Naive thymus-derived CD8-positive, alpha-beta T cell (primary cell): ENCODE measurements at places on chromosomes 6 and 20.

DNA sequence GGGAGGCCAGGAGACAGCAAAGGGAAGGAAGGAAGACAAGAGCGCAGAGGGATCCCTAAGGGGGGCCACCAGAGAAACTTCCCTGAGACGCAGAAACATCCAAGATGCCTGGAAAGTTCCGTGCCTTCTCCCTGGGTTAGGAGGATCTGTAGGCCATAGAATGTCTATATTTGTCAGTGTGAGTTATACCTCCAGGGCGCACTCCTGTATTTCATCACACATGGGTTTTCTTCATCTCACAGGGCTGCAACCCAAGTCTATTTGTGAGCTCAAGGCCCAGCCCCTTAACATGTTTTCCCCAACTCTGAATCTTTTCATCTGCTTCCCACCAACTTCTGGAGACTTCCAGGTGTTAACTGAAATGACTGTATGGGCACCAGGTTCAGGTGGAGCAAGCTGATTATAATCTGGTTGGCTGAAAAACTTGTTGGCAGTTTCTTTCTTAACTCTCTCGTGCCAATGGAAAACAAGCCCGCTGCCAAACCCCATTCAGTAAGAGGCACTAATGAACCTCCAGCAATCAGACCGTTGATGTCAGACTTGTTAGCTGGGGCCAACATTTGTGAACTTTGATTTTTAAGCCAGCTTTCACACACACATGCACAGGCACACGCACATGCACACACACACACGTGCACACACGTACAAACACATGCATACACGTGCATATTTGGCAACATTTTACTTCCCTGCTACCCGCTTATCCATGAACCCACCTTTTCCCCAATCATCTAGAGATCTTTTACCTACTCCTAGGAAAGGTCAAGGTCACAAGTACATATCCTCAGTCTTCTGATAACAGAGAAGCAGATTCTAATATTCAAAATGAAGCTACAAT is 247.5 kb upstream of the GMDS start:
- H3K4me1 ChIP-seq: peaks cover 2% of the 10 kb centered on the region
- no peak overlapping the region for H3K27ac ChIP-seq

- H3K4me3 ChIP-seq: no peak overlapping the region
- no peak for DNase-seq
- H3K27me3 ChIP-seq: peaks cover 2% of the 10 kb centered on the region
- no peak overlapping the region for H3K27ac ChIP-seq
Measured at GRCh38 chr6:134060491-134061106, 8.2 kb upstream of the SLC2A12 start.

GRCh38 chr20:2756056-2756611 is 44.3 kb downstream of the CPXM1 start:
- no peak overlapping the region for H3K4me3 ChIP-seq
- DNase-seq: no peak
- H3K4me1 ChIP-seq: peaks cover 19% of the 10 kb centered on the region
- H3K36me3 ChIP-seq: no peaks in the 10 kb centered on the region

DNA sequence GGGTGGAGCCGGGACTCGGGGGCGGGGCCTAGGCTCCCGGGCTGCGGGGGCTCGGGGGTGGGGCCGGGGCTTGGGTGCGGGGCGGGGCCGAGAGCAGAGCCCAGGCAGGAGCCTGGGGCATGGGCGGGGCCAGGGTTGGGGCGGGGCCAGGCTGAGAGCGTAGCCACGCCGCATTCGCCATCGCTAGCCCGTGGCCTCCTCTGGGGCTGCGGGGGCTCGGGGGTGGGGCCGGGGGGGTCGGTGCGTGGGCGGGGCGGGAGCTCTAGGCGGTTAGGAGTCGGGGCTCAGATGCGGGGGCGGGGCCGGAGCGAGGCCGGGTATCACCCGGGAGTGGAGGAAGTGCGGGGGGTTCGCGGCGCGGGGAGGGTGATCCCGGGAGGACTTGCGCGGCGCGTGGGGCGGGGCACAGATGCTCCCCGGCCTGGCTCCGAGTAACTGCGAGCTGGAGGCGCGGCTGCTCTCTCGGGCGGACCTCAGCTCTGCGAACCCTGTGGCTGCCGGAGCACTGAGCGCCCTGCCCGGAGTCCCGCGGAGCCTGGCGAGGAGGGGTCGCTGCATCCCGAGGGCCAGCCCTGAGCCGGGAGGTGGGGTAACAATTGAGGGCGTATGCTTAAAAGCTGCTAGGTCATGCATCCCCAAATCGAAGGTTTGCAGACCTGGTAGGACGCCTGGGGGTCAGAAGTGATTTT is 434 bp upstream of the ECI2 start:
- H3K4me3 ChIP-seq: peak overlapping the region; percentile 78
- peak; percentile 84 for DNase-seq
- peak overlapping the region; percentile 84 for H3K27ac ChIP-seq
- no peaks in the 10 kb centered on the region for H3K27me3 ChIP-seq
- peaks cover 46% of the 10 kb centered on the region for H3K4me1 ChIP-seq

DNA sequence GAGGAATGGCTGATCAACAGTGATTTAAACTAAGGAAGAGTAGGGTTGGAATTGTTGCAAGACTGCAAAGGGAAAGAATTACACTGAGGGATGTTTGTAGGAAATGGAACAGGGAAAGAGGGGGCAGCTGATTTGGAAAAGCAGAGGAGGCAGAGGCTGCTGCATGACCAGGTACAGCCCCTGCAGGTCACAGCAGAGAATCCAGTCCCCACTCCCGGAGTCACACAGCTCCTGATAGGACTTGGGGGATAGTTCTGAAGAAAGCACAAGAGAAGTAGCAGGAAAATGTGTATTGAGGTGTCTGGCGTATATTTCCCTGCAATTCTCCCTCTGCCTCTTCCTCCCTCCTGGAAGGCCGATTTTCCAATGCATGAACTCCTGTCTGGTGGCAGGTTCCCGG is 92.5 kb upstream of the PDE10A start:
- H3K27me3 ChIP-seq: peaks cover 9% of the 10 kb centered on the region
- no peaks in the 10 kb centered on the region for H3K36me3 ChIP-seq
- no peak overlapping the region for H3K4me3 ChIP-seq
- H3K27ac ChIP-seq: no peak overlapping the region

- H3K36me3 ChIP-seq: peaks cover 7% of the 10 kb centered on the region
- peak overlapping the region; percentile 86 for H3K4me3 ChIP-seq
- H3K27me3 ChIP-seq: no peaks in the 10 kb centered on the region
- no peak for DNase-seq
Measured at GRCh38 chr6:127950566-127951145, 49.8 kb upstream of the THEMIS start.

GRCh38 chr6:167572841-167573271 is 248.0 kb downstream of the TTLL2 start:
- H3K4me3 ChIP-seq: no peak overlapping the region
- H3K27me3 ChIP-seq: peaks cover 21% of the 10 kb centered on the region
- no peaks in the 10 kb centered on the region for H3K36me3 ChIP-seq
